ENCODE measurements at places on chromosomes 11 and 22.

GRCh38 chr22:23118647-23119493 lies 22.9 kb downstream of the RSPH14 start:
- DNase-seq = no peak

DNA sequence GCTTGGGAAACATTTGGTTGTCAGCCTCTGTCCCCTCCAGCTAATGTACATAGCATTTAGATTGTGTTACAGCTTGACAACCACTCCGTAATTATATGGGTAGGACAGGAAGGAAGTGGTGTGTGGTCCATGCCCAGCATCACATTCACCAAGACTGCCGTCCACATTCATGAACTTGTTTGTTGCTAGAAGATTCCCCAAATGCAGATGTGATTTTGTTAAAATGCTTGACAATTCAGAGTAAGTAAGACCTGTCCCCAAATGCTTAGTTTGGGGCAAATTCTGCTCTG lies 1482.7 kb downstream of the TBC1D22A start:
- no peak for DNase-seq

GRCh38 chr22:46086577-46087335 lies 63.6 kb upstream of the PPARA start:
- DNase-seq = no peak

GRCh38 chr22:11627798-11628650 lies 3900.0 kb upstream of the OR11H1 start:
- DNase-seq = no peak

DNA sequence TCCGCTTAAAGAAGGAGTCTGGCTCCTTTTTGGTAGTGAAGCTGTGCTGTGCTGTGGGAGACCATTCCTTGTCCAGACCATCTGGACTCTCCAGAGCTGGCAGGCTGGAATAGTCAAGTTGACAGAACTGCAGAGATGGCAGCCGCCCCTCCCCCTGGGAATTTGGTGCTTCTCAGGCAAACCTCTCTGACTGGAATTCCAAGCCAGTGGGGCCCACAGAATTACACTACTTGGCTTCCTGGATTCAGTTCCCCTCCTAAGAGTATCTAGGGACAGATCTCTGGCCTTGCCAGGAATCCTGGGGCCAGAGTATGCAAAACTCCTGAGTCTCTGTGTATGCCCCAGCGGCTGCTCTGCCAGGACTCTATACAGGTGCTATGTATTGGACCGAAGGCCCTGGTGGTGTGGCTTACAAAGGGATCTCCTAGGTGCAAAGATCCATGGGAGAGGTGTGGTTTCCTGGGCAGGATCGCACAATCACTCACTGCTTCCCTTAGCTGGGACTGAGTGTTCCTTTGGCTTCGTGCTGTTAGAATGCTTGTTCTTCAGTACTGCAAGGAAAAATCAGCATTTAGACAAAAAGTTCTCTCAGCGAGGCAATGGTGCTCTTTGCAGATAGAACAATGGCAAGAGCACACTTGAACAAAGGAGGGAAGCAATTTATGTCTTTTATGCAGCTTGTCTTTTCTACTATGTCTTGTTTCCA lies 86.8 kb downstream of the PRMT3 start:
- DNase-seq = no peak
